ENCODE measurements at places on chromosomes 2 and 18.

- DNase-seq: no peak
These were observed 1.8 kb upstream of the FRZB start for GRCh38 chr2:182868054-182868796.

GRCh38 chr2:145305889-145306288 lies 786.0 kb upstream of the ZEB2 start:
- no peak for DNase-seq

DNA sequence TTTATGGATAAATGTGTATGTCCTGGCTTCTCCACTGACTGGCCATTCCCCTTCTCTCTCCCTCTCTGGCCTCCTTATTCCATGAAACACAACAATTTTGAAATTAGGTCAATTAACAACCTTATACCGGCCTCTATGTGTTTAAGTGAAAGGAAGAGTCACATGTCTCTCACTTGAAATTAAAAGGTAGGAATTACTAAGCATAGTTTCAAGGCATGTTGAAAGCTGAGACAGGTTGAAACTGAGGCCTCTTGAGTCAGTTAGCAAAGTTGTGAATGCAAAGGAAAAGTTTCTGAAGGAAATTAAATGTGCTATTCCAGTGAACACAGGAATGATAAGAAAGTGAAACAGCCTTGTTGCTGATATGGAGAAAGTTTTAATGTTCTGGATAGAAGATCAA lies 69.7 kb downstream of the ADAM23 start:
- DNase-seq: no peak

DNA sequence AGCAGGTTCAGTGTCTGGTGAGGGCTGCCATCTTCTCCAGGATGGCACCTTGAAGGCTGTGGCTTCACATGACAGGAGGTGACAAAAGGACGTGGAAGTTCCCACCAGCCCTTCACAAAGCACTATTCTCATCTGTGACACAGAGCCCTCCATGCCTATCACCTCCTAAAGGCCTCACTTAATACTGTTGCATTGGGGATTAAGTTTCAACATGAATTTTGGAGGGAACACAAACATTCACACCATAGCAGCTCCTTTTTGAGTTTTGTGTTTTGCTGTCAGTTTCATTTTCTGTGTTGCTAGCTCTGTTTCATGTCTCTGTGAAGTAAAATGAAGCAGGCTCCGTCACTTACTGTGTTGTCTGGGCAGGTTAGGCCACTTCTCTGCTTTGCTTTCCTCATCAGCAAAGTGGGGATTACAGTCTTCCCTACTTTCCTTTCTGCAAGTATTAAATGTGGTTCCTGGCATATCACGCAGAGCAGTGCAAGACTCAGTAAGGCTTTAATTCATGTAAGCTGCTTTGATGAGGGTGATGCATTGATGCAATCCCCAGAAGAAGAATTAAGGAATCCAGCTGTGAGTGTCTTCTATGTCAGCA lies 31.6 kb downstream of the LIMS1 start:
- DNase-seq: no peak

DNA sequence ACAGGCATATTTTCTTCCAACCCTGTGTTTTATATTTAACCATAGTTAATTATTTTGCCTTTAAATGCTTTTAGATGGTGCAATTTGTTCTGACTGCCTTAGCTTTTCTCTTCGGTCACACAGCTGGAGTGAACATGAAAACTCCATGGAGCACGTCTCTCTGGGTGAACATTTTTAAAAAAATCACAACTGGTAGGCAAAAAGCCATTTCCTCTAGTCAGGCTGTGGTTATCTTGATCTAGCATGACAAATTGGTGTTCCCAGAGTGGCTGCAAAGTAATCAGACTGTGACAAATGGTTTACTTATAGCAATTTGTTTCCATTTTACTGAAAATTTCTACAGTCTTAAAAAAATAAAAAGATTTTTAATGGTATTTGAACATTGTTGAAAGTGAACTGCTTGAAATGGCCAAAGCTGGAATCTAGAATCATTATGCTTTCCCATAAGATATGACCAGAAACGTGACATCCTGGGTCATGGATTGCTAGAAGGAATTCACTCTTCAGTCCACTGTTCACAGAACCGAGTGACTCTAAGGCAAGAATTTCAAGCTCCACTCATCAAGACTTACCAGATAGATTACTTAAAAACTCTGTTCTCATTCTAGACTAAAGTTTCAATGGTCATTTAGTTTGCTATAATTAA lies 703.6 kb downstream of the CPS1 start:
- no peak for DNase-seq

DNA sequence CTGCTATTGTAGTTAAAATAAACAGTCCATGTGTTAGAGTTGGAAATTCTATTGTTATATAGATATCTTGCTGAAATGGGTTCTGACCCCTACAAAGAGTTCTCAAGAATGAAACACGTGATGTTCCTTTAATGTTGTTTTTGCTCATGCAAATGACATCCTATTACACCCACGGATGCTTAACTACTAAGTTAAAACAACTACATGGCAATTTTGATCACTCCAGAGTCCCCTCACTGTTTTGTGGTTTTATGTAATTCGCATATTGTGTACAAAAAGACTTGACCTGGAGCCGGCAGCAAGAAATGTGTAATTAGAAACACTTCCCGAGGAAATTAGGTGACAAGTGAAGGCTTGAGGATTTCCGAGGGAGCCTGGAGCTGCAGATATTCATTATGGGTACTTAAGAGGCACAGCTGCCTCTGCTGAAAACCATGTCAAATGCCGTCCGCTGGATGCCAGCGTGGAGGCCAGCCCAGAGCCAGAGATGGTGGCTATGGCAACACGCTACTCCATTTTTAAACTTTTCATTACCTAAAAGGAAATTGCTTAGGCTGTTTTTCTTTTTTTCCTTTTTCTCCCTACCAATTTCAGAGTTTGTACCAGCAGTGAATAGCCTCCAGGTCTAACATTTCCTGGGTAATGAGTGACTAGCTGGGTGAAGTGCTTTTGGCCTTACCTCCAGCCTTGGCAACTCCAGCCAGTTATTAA lies 21.0 kb upstream of the CABLES1 start:
- DNase-seq: no peak
